ENCODE measurements at places on chromosomes 3 and 15.

DNA sequence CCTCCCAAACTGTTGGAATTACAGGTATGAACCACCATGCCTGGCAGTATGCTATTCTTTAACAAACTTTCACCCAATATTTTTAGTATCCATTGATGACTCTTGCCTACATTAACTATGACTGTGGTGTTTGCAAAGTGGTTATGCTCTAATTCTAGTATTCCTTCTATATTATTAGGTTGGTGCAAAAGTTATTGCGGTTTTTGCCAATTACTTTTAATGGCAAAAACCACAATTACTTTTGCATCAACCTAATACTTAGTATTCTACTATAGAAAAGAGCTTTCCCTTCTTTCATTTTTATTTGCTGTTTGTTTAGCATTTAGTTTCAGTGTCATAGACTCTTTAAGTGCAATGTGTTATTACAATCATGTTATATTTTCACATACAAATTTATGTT lies 760.6 kb downstream of the NR2F2 start:
- DNase-seq, result no peak

DNA sequence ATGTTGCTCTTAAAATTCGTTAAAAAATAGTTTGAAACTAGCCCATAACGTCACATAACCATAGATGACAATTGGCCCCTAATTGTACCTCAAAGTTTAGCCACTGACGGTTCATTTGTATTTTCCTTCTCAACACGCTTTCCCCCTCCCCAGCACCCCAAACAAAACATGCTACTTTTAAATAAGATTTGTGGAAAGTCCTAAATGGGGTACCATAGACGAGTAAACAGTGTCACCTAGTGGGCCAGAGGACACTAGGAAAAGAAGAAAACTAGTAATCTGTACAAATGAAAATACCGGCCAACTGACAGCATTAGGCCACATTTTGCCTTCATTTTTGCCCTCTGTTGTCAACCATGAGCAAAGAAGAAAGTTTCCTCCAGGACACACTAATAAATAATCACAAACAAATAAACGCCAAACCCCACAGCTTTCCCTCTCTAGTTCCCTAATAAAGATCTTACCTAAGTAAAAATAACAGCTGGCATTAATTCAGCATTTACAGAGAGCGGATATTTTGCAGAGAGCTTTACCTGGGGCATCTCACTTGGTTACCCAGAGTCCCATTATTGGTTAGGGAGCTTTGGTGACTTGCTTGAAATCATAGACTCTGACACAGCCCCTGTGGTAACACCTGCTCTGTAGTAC lies 175.1 kb upstream of the ATP11B start:
- no peak for DNase-seq

DNA sequence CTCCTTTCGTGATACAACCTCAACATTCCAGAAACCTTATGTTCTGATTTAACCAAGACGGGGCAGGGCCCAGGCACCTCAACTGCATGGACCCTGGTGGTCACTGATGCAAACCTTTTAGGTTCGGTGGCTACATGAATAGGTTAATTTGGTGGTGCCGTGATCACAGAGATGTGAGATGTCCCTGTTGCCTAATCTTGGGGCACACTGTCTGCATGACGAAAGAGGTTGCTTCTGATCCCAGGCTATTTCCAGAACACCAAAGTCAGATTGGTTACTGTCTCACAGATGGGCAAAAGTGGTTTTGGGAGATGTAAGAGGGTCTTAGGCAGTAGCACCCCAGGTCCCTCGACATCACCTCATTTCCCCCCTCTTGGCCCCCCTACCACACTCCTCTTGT lies 4.0 kb upstream of the CCR1 start:
- DNase-seq, result no peak

GRCh38 chr15:42447599-42447998 lies 43.3 kb downstream of the ZNF106 start:
- no peak for DNase-seq

GRCh38 chr3:94735354-94735753 lies 672.5 kb downstream of the NSUN3 start:
- no peak for DNase-seq

GRCh38 chr15:77457905-77458265 lies 37.2 kb downstream of the HMG20A start:
- DNase-seq, result no peak

DNA sequence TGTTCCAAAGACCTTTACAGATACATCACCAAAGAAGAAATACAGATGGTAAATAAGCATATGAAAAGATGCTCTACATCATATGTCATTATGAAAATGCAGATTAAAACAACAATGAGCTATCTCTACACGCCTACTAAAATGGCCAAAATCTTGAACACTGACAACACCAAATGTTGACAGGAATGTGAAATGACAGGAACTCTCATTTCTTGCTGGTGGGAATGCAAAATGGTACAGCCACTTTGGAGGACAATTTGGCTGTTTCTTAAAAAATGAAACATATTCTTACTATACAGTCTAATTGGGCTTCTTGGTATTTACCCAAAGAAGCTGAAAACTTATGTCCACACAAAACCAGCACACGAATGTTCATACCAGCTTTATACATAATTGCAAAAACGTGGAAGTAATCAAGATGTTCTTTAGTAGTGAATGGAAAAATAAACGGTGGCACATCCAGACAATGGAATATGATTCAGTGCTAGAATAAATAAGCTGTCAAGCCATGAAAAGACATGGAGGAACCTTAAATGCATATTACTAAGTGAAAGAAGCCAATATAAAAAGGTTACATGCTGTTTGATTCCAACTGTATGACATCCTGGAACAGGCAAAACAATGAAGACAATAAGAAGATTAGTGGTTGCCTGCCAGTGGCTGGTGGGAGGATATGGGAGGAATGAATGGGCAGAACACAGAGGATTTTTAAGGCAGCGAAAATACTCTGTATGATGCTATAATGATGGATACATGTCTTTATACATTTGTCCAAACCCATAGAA lies 81.3 kb upstream of the NEDD4 start:
- DNase-seq, result no peak

- no peak for DNase-seq
Observed at GRCh38 chr3:122826278-122826677, 31.4 kb downstream of the SLC49A4 start.

- DNase-seq, result no peak
Observed at GRCh38 chr3:194277104-194277785, 73.9 kb downstream of the CPN2 start.

GRCh38 chr3:192887047-192887446 lies 30.6 kb downstream of the MB21D2 start:
- DNase-seq, result peak; percentile 36

DNA sequence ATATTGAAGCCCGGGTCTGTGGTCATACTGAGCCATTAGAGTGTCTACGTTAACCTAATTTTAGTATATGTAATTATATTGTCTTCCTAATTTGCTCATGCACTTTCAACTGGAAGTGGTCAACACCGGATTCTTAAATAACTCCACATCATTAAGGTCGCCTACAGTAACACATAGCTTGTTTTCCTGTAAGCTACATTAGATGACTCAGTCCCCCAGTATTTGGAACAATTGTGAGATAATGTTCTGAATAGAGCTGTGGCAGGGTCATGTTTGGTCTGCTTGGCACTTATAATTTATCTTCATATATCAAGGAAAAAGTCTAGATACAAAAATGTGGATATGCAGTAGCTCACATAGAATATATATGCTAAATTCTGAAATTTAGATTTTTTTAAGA lies 486.2 kb downstream of the IGSF11 start:
- DNase-seq, result no peak

DNA sequence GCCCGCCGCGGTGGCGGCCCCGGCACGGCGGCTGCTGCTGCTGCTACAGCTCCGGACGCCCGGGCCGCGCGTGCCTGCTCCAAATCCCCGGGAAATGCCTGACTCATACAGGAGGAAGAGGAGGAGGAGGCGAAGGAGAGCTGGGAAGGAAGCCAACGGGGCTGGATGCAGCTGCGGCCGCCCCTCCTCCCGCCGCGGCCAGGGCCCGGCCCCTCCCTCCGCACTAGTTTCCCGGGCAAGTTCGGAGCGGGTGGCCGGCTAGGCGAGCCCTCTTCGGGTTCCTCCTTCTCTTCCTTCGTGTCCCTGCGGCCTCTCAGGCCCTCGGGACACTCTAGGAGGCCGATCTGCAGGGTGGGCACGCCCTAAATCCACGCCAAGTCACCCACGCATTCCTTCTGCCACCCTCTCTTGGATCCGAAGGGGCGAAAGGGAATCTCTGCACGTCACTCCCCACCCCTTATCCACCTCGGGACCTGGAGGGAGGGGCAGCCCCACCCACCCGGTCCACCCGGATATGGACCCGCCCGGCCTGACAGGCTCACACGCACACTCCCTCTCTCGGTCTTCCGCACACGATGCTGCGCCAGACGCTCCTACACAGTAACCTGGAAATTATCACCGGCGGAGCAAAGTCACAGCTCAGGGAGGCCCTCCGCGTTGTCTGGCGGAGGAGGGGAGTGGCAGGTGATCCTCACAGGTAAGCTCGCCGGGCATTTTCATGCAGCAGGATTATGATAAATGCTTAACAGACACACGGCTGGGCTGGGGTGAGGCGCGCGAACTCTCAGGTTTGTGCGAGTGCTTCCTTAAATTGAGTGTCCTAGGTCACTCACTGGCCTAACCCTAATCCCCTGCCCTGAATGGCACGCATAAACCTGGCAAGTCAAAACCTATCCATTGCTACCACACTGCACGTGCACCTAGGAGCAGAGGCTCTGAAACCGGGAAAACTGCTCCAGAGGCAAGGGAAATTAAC lies at the start of the genes OSBPL10 and ZNF860:
Gene OSBPL10, minus strand, starts transcription at position 57 of the 976 bp plus-strand sequence. CDS start 83 bp downstream, outside the sequence.
Gene ZNF860, plus strand, starts transcription at position 545 of the 976 bp plus-strand sequence. CDS start 7,330 bp downstream, outside the sequence.
- peak; percentile 35 for DNase-seq

DNA sequence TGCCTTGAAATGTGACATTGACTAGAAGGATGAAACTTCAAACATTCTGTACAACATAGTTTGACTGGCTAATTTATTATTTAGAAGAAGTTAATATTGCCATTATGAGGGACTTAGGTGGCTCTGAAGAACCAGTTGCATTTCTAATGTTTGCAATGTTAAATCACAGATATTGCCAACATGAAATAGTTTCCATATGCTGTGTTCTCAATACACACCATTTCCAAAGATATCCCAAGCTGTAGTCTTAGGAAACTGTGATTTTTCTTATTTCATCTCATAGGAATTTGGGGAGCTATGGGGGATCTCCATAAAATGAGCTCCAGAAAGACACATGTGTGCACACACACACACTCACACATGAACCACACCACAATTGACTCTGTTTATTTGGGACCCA lies 36.3 kb downstream of the ALG1L2 start:
- no peak for DNase-seq

GRCh38 chr3:45907769-45908705 lies 21.7 kb downstream of the CCR9 start:
- no peak for DNase-seq

DNA sequence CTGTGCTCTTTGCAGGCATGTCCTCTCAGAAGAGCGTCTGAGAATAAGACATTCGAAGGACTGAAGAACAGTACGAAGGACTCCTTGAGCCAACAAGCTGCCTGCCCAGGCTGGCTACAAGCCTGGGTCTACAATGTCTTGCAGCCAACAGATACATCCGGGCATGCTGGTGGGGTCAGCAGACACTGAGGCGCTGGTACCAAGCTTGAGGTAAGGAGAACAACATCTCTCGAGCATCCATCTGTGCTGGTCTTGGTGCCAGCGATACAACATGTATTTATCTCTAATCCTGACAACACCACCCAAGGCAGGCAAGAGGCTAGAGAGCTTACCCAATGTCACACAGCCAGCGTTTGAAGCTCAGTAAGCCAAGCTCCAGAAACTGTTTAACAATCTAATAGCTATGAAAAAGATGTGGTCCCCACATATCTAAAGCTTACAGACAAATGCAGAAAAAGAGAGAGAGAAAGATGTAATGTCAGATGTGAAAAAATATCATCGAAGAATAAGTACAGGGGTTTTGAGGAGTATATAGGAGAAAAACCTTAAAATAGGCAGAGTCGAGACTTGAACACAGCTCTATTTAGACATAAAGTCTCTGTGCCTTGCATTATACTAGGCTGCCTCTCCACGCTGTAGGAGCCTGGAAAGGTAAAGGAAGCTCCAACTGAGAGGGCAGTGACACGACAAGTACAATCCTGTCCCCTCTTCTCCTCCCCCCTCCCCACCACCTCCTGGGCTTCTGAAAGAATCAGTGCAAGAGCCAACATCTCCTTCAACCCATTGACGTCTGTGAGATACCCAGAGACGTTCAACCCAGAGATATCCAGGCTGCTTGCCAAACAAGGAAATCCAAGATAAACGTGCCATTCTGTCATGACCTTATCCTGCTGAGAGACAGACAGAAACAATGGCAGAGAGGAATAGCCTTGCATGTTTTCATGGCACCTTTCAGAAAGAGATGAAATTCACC lies 39.4 kb downstream of the WWTR1 start:
- DNase-seq, result no peak

DNA sequence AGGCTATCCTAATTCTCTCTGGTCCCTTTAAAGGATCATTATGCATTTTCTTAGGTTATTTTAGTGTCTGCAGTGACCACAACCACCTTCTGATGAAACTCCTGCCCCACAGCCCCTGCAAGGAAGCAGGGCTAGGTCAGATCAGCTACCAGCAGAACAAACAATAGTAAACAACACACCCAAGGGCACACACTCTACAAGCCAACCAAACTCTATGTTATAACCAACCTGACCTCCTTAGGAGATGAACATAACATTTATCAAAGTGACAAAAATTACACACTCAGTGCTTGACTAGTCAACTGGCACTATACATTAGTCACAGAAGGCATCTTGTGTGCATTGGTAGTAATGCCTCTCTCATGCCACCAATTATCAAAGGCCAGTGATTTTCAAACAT lies 17.3 kb downstream of the DENND6A start:
- DNase-seq, result no peak
